ENCODE measurements at places on chromosomes 2 and 18. TPM values are rescaled to one million over a fixed set of nuclear protein-coding genes. Genes with fewer than 3 reads are reported as not detected.

- no peak for DNase-seq
Observed at GRCh38 chr2:119434664-119435063, 3.0 kb downstream of the TMEM37 start.

DNA sequence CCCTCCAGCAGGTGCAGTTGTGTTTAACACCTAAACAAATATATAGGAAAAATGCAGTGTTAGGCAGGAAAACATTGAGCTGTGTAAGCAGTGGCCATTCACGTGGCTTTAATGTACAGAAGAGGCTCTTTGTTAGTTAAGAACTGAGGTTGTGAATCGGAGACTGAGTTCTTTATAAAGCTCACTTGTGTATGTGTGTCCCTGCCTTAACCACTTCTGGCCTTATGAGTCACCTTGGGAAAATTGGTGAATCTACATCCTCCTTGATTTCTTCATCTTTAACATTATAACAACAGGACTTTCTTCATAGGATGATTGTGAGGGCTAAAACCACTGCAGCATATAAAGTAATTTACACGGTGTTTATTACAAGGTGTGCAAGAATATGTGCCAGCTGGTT is 188.4 kb upstream of the TPO start:
- no peak for DNase-seq

DNA sequence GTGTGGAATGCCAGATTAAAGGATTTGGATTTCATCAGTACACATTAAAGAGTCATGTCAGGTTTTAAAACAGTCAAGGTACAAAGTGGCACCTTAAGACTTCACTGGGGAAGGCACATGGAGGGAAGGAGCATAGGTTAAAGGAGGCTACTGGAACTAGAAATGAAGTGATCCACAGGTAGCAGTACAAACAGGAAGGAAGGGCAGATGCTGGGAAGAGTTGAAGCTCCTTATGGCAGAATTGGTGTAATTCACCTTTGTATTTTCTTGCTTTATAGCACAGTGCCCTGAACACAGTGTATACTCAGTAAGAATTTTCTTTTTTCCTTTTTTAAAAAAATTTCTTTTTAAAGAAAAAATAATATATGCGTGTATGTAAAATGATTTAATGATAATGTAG is 177.1 kb downstream of the BABAM2 start:
- DNase-seq: no peak

DNA sequence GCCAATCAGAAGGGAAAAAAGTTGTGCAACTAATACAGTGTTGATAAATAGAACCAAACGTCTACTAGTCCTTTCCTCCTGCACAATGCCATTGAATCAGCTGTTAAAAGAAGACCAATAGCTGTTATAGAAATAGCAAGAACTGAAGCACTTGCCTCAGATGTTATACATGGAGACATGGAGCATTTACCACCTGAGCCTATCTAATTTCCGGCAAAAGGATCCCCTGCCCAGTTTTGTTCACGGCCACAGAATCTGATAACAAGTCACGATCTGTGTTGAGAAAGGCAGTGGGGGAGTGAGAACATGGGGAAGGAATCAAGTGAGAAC is 285.4 kb downstream of the ZEB2 start:
- peak; percentile 59 for DNase-seq

DNA sequence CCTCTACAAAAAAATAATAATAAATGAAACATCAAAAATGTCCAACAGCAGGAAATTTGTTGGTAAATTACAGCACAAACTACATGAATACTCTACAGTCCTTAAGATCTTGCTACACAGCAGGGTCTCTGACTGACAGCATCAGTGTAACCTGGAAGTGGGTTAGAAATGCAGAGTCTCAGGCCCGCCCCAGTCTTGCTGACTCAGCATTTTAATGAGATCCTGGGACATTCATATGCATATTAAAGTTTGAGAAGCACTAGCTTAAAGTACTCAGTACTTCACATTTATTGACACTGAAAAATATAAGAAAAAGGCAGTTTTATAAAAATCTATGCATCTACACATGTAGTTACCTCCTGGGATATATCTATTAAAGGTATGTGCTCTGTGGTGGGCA is 21.7 kb downstream of the ST3GAL5 start:
- no peak for DNase-seq

DNA sequence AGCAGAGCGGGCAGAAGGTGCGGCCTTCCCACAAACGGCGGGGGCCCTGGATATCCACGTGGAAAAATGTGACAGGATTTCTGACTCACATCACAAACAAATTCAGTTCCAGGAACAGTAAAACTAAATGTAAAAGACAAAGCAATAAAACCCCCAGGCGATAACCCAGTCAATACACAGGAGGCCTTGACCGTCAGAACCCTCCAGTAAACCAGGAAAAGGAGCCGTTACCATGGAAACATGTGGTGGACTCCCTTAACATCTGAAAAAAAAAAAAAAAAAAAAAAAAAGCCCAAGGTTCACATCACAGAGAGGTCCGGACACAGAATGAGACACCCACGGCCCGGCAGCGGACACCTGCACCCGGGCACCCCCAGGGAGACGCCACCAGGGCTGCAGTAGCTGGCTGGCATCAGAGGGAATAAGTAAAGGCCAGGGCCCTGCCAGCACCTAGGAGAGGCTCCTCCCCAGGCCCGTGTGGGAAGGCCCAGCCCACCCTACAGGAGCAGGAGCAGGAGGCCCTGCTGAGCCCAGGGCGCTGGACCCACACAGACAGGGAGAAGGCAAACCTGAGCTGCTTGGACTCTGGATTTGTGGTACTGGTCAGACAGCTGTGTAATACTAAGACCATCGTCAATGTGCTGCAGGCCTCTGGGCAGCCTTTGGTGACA is 83.7 kb downstream of the TMEM18 start:
- no peak for DNase-seq

GRCh38 chr18:77208964-77209363 is 40.7 kb upstream of the GALR1 start:
- peak; percentile 63 for DNase-seq

DNA sequence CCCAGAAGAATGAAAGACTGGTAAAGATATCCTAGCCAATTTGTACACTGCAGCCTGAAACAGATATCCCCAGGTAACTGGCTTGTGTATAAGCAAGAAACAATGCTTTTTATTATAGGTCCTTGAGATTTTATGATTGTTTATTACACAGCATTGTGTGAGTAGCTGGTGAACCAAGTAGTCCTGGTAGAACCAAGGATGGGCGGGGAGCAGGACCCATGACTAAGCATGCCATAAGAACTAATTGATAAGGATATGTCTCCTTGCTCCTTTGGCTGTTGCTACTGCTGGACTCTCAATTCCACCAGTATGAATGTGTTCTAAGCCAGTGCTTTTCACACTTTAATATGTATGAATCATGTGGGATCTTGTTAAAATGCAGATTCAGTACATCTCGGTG is 12.3 kb upstream of the ALMS1 start:
- DNase-seq: no peak

GRCh38 chr2:118088051-118089024 is at the start of gene INSIG2:
Gene INSIG2 (plus strand): TSS chr2:118088471. CDS start chr2:118096557, 8,086 bp downstream.
- DNase-seq: peak; percentile 96

GRCh38 chr2:108950369-108951135 is 38.5 kb downstream of the EDAR start:
- no peak for DNase-seq

DNA sequence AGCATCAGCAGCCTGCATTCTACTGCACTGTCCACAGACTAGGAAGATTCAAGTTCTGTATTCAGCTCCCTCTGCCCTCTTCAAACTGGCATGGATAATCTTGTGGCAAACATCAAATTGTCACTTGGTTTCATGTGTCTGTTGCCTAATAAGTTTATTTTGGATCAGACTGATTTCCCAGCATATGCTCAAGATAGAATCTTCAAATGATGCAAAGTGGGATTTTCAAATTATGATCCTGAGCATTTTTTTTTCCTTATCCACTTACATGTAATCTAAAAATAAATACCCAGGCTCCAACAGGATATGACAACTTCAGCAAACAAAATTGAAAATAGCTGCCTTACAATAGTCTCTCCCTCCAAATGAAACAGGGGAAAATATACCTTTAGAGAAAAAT is 160.9 kb upstream of the VRK2 start:
- DNase-seq: no peak

- DNase-seq: no peak
Observed at GRCh38 chr2:32278478-32278853, 762 bp downstream of the YIPF4 start.

DNA sequence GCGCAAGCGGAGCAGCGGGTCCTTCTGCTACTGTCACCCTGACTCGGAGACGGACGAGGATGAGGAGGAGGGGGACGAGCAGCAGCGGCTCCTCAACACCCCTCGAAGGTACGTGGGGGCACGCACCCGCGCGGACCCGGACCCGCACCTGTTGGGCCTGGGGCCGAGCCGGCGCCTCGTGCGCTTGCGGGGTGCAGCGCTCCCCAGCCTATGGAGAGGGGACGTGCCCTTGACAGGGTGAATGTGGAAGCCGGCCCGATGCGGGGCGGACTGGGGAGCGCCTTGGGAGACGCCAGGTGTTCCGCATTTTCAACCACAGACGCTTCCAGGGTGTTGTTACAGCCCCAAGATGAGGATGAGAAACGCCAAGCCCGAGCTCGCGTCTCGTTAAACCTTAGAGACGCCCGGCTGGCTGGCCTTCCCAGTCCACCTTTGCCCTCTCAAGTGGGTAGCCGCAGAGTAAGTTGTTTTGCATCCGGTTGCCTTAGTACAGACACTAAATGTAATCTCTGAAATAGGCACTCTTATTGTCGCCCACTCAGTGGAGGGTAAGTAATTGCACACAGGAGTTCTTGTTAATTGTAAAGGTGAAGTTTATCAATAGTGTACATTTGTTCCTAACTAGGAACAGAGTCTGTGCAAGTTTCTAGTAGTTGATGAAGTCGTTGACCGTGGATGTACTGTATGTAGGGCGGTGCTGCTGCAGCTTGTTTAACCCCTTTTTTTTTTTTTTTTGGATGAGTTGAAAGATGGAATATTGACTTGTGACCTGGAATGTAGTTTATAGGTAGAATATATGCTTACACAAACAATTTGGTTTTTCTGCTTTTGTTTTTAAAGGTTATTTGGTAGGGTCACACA is 815 bp downstream of the GMCL1 start:
- peak; percentile 24 for DNase-seq

DNA sequence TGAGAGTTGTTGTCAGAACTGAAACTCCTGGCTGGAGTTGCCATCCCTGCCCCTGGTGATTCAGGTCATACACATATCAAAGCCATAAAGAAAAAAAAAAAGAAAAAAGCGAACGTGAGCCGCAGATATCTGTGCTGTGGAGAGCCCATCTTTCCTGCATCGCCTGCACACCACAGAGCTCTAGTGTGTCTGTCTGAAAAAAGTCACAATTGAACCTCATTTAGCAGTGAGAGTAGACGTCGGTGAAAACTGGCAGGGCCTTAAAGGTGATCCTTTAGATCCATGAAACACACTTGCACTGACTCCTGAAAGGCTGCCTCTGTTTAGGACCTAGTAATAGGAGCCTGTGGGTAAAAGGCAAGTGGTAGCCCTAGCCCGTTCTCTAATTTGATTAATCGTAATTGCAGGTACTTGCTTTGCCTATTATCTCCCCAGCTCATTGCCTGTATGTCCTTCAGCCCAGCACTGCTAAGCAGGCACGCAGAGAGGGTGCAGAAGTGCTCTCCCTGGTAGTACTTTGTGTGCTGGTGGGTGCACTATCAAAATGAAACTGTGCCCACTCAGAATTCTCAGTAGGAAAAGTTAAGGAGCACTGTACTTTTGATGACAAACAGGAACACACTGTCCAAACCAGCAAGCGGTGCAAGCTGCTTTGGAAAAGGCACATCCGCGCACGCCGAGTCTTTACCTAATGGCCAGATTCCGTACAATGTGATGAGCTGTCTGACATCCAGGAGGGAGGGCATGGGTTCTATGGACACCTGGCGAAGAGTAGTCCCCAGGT is 103.5 kb upstream of the ASB18 start:
- no peak for DNase-seq

- DNase-seq: no peak
Observed at GRCh38 chr18:14927701-14928100, 179.7 kb downstream of the ANKRD30B start.

DNA sequence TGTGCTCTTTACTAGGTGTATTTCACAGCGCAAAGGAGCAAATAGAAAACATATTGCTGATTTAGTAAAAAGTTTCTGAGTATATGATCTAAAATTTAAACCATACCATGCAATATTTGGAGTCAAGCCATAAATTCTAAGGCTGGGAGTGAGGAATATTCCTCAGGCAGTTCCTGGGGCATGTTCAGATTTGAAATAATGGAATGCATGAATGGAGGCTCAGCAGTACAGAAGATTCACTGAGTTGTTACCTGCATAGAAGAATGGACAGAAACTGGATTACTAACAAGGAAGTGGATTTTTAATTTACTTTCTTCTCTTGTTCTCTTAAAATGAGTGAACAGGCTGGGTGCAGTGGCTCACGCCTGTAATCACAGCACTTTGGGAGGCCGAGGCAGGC is 441.0 kb upstream of the MAP2 start:
- no peak for DNase-seq

DNA sequence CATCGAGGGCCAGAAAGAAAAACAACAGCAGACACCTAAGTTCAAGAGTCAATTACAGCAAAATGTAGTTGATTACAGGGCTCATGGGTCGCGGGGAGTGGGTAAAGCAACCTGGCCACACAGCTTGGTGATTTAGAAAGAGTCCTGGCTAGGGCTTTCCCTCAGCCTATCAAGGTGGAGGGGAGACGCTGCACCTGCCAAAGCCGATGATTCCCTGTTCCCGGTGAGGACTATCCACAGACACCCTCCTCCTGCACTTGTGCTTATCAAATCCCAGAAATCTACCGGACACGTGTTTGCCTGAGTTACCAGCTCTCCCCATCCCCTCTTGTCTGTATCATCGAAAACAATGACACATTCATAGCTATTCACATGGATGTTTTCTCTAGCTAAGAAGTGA is 7.0 kb upstream of the SOX11 start:
- no peak for DNase-seq

DNA sequence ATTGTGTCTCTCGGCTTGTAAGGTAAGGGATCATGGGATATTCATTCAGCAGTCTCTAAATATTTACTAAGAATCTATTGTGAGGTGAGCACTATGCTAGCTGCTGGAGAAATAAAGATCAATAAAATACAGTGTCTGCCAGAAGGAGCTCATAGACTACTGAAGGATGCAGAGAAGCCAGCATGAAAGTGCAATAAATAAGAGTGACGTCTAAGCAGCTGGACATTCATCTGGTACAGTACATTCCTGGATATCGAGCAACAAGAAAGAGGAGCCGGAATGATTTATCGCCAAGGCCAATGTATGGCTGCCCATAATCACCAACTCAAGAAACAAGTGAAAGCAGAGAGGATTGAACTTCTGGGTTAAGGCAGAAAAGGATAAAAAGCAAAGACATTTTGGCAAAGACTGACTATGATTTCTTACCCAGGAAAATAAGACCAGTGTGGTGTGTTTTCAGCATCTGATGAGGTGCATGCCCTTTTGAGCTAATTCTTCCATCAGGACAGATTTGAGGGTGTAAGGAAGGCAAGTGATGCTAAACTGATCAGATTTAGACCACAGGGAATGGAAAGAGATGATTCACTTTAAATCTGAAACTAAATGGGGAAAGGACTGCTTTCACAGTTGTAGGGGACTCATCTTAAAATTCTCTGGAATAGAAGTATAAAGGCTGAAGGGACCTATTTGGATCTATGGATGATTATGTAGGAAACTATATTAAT is 18.7 kb upstream of the LMAN1 start:
- no peak for DNase-seq

The LYPD6 gene
- under 0.01 TPM for total RNA-seq

The DAW1 gene
- total RNA-seq: not detected

The CAPN10 gene
- total RNA-seq: 17.2 TPM

The ARHGAP28 gene
- total RNA-seq: 27.2 TPM

The SIGLEC15 gene
- 0.51 TPM for total RNA-seq

Measured in fibroblast of lung (primary cell).